IPS DF 6.9 (cell line): ENCODE measurements at places on chromosomes 11 and 22.

GRCh38 chr11:56916587-56916986 lies 72.1 kb upstream of the OR5AK2 start:
- no peak for DNase-seq

DNA sequence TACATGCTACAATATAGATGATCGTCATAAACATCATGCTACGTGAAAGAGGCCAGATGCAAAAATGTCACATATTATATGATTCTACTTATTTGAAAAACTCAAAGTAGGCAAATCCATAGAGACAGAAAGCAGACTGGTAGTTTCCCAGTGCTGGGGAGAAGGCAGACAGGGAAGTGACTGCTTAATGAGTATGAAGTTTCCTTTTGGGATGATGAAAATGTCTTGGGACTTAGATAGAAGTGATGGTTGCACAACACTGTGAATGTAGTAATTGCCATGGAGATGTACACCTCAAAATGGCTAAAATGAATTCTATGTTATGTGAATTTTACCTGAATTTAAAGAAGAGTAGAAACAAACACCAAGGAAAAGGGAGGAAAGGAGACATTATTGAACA lies 45.2 kb upstream of the EHF start:
- no peak for DNase-seq

GRCh38 chr11:75631086-75631730 lies 37.6 kb downstream of the MAP6 start:
- DNase-seq, result no peak

DNA sequence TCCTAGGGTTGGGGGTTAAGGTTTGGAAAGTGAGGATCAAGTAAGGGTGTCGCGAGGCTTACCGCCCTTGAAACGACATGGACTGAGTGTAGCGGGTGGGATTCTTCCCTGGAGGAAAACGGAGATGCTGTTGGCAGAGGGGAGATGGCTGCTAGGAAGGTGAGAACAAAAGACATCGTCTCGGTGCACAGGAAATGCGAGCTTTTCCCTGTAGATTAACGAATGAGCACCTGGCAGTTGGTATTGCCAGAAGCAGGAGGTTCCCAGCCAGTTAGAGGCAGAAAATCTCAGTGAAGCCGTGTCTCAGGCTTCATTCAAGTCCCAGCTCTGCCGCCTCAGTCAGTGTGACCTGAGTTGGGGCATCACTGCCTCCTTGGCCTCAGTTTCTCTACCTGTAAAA lies 1.4 kb upstream of the LHFPL7 start:
- no peak for DNase-seq

GRCh38 chr11:255176-255575 lies 18.4 kb downstream of the PSMD13 start:
- no peak for DNase-seq

- DNase-seq, result no peak
These were observed 32.3 kb upstream of the OR56A1 start for GRCh38 chr11:6062691-6063358.

DNA sequence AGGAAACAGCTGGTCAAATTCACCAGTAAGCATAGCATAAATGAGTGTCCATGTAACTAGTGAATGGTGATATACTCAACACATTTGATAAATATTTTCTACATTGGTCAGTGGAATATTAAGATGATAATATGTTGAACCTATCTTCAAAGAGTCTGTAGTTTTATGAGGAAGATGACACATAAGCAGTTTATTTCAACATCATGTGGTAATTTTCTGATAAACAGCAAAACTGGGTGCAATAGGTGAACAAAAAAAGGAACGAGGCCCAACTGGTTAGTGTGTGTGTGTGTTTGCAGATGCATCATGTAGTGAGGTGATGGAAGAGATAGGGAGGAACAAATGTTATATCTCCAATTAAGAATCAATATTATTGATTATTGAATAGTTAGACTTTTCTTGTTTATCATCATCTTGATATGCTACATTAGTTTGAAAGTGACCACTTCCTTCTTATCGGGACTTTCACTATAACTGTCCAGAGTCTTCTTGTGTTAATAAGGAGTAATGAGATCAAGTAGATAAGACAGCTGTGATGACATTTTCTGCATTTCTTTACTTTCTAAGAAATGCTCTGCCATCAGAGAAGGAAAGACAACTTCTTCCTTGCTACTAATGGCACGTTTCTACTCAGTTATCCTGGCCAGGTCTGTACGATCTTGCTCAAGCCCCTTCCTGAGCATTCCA lies 270.7 kb downstream of the ETS1 start:
- DNase-seq, result no peak

GRCh38 chr11:132056689-132057088 lies 686.3 kb downstream of the NTM start:
- DNase-seq, result no peak

- no peak for DNase-seq
These were observed 25.0 kb upstream of the SERPIND1 start for GRCh38 chr22:20748731-20749428.

GRCh38 chr11:38323961-38324761 lies 1726.1 kb upstream of the RAG2 start:
- DNase-seq, result no peak

DNA sequence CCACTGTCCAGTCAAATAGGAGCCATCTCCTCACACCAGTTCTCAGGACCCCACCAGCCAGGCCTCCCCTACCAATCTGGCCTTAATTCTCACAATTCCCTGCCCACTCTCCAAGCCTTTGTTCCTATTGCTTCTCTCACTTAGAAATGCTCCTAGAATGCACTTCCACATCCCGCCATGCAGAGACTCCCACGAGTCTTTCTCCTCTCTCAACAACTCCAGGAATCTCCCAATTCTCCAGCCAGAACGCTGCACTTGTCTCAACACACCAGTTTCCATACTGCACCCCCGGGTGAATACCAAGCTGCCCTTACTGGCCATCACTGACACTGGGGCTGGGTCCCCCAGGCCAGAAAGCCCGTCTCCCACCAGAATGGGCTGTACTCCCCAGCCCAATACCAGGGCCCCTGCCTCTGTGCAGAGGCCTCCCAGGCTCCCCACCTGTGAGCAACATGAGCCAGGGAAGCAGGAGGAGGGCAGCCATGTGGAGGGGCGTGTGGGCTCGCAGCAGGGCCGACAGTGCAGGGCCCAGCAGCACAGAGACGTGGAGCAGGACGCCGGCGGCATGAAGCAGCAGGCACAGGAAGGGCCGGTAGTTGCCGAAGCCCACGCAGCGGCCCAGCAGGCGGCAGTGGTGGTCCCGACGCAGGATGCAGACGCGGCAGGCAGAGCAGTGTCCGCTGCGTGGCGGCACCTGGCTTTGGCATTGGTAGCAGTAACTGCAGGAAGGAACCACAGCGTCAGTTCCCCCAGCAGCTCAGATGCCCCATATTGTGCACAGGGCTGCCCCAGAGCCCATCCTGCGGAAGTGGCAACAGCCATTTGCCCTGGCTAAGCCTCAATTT lies 2.4 kb downstream of the ZDHHC24 start:
- no peak for DNase-seq

- no peak for DNase-seq
These were observed 18.8 kb downstream of the DDX25 start for GRCh38 chr11:125923012-125923579.

- no peak for DNase-seq
These were observed 112.8 kb downstream of the FBXO7 start for GRCh38 chr22:32587449-32587848.

- DNase-seq, result no peak
These were observed 26.1 kb downstream of the CSTF3 start for GRCh38 chr11:33135216-33135615.

DNA sequence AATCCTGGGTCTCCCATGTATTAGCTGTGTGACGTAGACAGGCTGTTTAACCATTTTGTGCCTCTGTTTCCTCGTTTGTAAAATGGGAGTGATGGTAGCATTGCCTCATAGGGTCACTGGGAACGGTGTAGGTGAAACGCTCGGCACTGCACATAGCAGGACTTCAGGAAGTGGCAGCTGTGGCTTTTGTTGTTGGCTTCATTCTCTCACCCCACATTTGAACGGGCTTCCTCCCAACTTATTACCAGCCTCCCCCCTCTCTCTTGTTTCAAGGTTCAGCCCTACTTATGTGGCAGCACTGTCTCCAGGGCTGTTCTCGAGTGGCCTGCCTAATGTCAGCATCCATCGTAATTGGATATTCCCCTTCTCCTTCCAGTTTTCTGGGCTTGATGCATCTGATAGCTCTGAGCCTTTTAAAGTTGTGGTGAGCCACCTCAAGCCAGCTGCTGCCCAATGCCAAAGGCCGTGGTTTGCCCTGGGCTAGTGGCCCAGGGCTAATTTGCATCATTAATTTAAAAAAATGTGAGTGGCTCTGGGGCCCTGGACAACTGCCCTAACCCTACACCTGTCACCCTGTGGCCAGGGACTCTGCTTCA lies 217.8 kb upstream of the TBCEL start:
- DNase-seq, result no peak

GRCh38 chr22:27534720-27535125 lies 266.8 kb downstream of the MN1 start:
- DNase-seq, result no peak

- DNase-seq, result no peak
These were observed 1327.0 kb downstream of the BRD1 start for GRCh38 chr22:48500471-48501230.

- no peak for DNase-seq
These were observed 9.4 kb downstream of the DIXDC1 start for GRCh38 chr11:111946499-111946898.

- DNase-seq, result no peak
These were observed 81.3 kb upstream of the CADM1 start for GRCh38 chr11:115585361-115586024.

GRCh38 chr11:77510095-77510494 lies 36.2 kb upstream of the PAK1 start:
- DNase-seq, result no peak

DNA sequence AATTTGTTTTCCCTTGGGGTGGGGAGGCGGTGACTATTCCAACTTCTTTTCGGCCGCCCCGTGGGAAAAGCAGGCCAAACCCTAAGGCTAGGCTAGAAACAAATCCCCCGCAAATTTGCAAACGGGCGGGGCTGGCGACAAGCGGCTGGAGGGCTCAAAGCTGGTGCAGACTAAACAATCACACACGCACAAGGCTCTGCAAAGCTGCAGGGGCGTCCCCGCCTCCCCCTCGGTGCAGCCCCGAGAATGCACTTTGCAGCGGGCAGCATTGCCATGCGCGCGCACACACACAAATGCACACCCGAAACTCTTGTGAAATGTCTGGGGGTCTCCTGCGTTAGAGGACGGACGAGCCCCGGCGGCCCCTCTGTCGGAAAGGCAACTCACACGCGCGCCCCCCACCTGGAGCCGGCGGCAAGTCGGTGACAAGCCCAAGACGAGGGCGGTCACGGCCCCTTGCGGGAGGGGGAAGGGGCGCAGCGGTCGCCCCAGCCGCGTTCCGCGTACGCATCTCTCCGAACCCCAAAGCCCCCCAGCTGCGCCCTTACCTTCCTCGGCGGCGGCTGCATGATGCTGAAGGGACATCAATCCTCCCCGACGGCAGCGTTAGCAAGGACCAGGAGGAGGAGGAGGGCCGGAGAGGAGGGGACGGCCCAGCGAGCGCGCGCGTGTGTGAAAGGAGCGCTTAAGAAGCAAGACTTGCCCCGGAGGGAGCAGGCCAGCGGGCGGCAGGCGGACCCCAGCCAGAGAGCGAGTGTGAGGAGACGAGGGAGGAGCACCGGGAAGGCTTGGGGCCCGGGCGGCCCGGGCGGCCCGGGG lies 600 bp downstream of the FCHSD2 start:
- DNase-seq, result no peak

GRCh38 chr11:128365044-128365443 lies 222.3 kb downstream of the ETS1 start:
- no peak for DNase-seq

- DNase-seq, result no peak
These were observed 81.0 kb upstream of the FGF3 start for GRCh38 chr11:69899957-69900821.

DNA sequence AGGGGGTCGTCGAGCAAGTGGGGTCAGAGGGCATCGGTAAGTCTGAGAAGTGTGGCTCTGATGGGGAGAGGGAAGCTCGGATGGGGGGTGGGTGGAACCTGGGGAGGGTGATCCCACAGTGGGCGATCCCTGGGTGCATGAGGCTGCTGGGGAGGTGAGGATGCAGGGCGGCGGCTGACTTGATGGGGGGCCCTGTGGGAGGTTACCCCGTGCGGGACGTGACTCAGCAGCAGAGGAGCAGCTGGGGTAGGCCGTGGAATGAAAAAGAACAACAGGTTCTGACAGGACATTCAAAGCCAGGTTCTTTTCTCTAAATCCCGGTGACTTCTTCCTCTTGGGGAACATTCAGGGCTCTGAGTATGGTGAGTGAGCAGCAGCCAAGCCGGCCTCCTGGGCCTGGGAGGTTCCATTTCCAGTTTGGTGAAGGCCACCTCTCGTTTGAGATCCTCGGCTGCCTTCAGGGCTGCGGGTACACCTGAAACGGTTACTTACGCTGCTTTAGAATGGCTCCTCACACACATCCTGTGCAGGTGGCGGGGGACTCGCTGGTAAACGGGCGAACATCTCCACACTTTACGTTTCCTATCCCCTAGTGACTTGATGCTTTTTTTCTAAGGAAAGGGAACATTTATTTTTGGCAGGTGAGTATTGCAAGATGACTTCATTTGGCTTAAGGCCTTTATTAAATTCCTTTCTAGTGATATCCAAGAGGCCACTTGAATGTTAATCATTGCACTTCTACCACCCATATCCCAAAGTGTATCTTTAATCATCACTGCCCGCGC lies 278.2 kb downstream of the TBC1D22A start:
- no peak for DNase-seq

- no peak for DNase-seq
These were observed 77.2 kb downstream of the SIK3 start for GRCh38 chr11:117020869-117021564.

- DNase-seq, result no peak
These were observed 43.7 kb downstream of the MED15 start for GRCh38 chr22:20550851-20551744.

GRCh38 chr11:27571154-27571810 lies 64.7 kb upstream of the LIN7C start:
- no peak for DNase-seq

DNA sequence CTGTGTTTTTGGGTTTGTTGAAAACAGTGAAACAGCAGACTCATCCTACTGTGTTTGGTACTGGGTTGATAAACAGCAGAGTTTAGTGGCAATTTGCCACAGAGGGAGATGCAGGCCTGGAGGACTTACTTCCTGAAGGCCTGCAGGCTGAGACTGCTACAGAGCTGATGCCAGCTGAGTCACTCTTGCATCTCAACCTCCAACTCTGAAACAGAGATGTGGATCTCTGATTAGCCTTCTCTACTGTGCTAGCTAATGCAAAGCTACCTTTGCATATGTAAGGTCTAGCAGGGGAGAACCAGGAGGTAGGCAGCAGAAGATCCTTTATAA lies 14.3 kb downstream of the ATP5MG start:
- no peak for DNase-seq
